ENCODE measurements at places on chromosomes 3 and 15.

DNA sequence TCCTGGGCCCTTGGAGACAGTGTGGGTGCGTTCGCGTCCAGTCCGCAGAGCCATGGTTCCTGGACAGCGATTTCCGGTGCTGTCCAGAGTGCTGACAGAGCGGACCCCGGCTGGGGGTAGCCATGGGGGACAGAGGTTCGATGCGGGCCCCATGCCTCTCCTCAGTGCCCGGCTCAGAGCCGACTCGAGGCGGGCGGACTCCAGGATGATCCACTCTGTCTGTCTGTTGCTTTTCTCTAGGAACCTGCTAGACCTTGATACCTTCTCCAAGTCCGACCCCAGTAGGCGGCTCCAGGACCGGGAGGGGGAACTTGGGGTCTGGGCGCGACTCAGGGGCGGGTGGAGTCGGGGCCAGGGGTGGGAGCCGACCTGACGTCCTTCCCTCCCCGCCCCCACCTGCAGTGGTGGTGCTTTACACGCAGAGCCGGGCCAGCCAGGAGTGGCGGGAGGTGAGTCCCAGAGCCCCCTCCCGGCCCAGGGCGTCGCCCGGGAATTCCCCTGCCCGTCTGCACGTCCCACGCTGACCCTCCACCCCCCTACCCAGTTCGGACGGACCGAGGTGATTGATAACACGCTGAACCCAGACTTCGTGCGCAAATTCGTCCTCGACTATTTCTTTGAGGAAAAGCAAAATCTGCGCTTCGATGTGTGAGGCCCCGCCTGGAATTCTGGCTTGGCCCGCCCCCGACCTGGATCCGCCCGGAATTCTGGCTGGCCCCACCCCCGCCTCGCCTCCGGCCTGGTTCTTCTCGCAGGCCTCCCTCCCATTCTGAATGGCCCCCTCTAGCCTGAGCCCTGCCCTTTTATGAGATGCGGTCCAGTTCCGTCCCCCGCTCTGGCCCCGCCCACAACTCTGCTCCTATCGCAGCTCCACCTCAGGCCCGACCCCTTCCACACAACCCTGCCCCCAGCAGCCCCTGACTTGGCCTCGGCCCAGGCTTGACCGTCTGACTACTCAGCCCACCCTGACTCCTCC lies 1.0 kb downstream of the CPNE9 start:
- DNase-seq: no peak

DNA sequence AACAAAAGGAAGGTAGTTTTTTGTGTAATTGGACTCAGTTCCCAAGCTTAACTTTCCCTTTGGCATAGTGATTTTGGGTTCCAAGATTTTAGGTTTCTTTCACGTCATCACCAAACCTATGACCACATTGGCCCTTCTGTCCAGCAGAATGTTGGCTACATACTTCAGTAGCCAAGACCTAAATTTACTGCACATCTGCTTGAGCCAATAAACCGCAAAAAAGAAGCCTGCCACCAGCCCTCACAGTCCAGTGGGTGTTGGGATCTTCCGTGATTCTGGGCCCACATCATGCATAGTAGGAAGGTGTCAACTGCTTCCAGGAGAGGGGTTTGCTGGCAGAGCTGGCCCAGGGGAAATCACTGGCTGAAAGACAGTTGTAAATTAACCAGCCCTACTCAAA lies 57.6 kb upstream of the LIPC start:
- no peak for DNase-seq

DNA sequence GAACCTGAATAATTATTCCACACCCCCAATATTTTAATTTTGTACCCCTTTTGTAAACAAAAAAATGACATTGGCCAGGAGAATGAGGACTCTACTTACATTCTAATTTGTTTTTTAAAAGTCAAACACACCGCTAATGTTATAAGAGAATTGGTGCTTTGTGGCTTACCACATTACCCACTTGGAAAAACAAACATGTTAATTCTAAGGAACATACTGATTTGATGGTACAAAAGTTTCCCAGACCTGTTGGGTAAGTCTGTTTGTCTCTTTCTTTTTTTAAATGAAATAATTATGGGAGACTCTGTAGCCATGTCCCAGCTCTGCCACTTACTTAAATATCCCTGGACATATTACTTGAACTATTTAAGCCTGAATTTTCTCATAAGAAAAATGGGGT lies 352.5 kb upstream of the C2CD4B start:
- DNase-seq: no peak

GRCh38 chr3:53174346-53175250 lies 13.6 kb downstream of the PRKCD start:
- no peak for DNase-seq

GRCh38 chr3:169082076-169082475 lies 581.4 kb downstream of the MECOM start:
- no peak for DNase-seq

GRCh38 chr3:5726621-5727020 lies 539.1 kb downstream of the EDEM1 start:
- DNase-seq: no peak

DNA sequence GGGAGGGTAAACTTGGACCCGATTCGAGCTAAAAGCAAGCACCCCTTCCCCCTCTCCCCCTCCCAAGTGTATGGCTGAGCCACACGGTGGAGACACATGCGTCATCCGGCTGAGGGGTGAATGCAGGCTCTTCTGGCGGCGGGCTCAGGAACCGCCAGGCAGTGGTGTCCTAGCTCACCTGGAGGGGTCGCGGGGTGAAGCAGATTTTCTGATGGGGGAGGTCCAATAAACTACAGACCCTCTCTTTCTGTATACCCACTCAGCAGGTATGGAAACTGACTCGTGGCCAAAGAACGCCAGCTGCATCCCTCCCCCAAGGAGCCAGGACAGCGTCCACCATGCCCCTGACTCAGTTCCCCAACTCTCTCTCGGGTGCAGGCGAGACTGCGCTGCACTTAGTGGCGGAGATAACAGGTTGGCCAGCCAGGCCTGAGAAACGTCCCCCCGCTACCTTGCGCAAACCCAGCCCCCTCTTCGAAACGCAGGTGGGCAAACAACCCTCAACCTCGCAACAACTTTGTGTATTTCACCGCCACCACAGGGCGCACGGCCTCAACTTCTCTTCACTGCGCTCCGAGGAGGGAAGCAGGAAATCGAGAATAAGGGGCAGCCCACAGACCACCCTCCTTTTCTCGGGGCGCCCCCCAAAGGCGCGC lies 1.3 kb downstream of the MAGI1 start:
- DNase-seq: no peak

DNA sequence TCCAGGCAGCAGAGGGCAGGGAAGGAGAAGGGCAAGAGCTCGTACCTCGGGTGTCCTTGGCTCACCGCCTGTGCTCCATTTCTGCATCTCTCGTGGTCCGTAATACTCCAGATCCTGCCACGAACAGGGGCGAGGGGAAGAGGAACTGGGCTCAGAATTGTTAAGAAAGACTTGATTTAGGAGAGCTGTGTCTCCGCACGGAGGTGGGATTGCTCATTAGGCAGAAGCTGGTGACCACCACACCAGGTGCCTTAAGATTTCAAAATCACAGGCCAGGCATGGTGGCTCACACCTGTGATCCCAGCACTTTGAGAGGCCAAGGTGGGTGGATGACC lies 37.2 kb upstream of the BDH1 start:
- no peak for DNase-seq

DNA sequence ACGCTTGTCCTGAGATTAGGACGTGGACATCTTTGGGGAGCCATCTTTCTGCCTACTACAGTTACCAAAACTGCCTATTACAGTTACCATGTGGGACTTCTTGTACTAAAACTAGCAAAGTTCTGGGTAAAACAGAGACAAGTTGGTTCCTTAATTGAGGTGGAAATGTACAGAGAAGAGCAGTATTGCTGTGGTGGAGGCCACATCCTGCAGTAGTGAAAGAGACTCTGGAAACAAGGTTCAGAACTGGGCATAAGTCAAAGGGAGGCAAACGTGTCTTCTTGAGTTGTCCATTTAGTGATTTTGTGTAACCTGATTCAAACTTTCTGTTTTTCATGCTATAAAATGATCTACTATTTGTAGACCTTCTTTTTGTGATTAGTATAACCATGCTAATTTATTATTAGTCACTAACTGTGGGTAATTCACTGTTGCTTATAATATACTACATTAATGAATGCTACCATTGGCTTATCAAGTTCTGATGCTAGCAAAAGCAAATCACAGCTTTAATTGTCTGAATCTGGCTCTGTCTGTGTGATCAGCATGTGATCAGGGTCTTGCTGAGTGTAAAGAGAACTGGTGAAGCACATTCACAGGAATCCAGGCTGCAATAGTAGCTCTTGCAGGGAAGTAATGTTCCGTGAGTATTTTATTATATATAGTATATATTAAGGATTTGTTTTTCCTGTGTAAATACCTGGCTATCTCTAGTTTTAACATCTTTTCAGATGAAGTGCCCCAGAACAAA lies 207.9 kb upstream of the GAP43 start:
- no peak for DNase-seq

DNA sequence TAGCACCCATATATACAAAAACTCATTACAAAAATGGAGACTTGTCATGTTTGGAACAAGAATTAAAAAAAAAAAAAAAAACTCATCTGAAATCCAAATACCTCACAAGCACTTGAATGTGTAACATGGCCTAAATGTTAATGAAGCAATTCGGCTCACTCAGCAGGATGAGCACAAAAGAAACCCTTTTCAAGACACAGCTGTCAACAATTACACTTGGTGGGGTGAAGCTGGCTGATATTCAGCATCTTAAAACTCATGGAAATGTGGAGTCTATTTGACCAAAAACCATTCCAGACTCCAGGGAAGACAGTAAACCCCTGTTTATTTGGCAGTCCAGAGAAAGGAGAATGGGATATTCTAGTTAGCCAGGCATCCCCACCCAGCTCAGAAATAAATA lies 205.4 kb upstream of the TSC22D2 start:
- no peak for DNase-seq

- DNase-seq: no peak
These were observed 63.2 kb downstream of the MAGEF1 start for GRCh38 chr3:184648636-184649035.

DNA sequence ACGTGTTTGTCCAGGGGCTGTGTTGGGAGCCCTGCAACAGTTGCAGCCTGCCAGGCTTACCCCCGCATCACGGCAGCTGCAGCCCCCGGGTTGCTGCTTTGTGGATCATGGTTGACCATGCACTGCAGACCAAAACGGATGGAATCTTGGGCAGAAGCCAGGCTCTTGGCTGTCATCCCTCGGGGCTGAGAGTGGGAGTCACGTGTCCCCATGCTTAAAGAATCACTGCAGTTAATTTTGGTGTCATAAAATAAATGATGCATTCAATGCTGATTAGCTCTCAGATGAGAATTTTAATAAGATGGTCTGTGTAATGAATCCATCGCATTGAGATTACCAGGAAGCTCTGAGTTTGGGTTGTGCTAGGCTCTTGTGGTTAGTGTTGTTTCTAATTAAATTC lies 115.6 kb downstream of the CHDH start:
- DNase-seq: no peak

GRCh38 chr3:85875589-85875988 lies 916.8 kb downstream of the CADM2 start:
- DNase-seq: no peak

GRCh38 chr3:127383656-127384179 lies 95.9 kb upstream of the PRR20G start:
- DNase-seq: no peak

DNA sequence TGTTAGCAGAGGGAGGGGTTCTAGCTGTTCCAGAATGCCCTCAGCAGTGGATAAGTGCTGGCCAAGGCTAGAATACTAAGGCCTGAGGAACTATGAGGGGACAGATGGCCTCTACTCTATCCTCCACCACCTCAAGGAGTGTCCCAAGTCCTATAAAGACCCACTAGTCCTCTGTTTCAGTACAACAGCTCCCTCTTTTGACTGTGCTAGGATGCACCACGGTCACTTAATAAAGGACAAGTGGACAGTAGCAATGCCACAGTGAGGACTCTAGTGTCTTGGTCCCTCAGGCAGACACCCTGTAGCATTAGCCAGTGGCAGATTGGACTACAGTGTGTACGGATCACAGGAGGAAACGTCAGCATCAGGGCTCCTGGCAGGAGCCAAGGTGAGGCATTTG lies 171.8 kb upstream of the PROK2 start:
- no peak for DNase-seq

GRCh38 chr3:180340395-180340794 lies 261.6 kb upstream of the TTC14 start:
- no peak for DNase-seq
